Thymus (tissue), 14 donors: ENCODE measurements at places on chromosomes 1 and 21. TPM values are rescaled to one million over a fixed set of nuclear protein-coding genes. Genes with fewer than 3 reads are reported as not detected.

DNA sequence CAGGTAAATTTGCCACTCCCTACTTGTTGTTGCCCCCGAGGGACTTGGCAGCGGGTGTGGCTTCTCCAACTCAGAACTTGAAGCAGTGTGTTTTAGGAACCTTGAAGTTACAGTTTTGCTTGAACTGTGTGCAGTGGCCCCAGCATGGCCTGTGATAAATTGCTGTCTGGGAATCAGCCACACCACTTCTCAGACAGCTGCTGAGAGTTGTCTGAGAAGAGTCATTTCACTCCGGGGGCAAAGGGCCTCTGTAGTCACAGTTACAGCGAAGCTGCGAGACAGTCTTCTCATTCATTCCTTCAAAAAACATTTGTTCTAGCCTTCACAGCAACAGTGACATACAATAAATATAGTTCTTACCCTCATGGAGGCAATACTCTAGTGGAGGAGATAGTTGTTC lies 70.3 kb downstream of the PROX1 start:
- H3K4me1 ChIP-seq, result no peaks in the 10 kb centered on the region
- DNase-seq, result no peak
- no peaks in the 10 kb centered on the region for H3K36me3 ChIP-seq
- H3K27ac ChIP-seq, result no peak overlapping the region
- no peak overlapping the region for H3K4me3 ChIP-seq

GRCh38 chr21:17709266-17709611 lies 96.5 kb upstream of the BTG3 start:
- H3K27me3 ChIP-seq, result no peaks in the 10 kb centered on the region
- no peak for DNase-seq
- no peak overlapping the region for H3K4me3 ChIP-seq

- DNase-seq, result no peak
- H3K27me3 ChIP-seq, result no peaks in the 10 kb centered on the region
- H3K4me3 ChIP-seq, result no peak overlapping the region
- no peak overlapping the region for H3K27ac ChIP-seq
- no peaks in the 10 kb centered on the region for H3K36me3 ChIP-seq
- no peaks in the 10 kb centered on the region for H3K4me1 ChIP-seq
Measured at GRCh38 chr1:159406821-159407220, 25.2 kb upstream of the OR10J4 start.

GRCh38 chr1:57003398-57004139 lies 37.8 kb upstream of the C8B start:
- no peak for DNase-seq
- H3K4me1 ChIP-seq, result no peaks in the 10 kb centered on the region
- no peak overlapping the region for H3K27ac ChIP-seq
- H3K4me3 ChIP-seq, result no peak overlapping the region
- no peaks in the 10 kb centered on the region for H3K36me3 ChIP-seq

DNA sequence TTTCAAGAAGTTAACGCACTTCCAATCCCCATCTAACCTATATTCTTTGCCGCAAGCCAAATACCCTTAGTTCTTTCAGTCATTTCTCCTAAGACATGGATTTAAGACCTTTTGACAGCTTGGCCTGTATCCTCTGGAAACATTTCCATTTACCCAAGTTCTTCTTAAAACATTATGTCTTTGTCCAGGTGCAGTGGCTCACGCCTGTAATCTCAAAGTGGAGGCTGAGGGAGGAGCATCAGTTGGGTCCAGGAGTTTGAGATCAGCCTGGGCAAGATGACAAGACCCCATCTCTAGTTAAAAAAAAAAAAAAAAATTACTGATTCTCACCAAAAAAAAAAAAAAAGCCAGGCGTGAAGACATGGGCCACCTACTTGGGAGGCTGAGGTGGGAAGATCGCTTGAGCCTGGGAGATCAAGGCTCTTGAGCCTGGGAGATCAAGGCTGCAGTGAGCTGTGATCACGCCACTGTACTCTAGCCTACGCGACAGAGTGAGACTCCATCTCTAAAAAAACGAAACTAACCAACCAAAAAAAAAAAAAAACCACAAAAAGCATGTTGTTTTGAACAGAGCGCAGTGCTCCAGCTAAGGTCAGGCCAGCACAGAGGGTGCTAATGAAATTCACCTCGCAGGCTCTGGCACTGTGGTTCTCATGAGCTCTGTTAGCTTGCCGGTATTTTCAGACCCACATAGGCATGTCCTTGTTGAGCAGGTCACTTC lies 36.0 kb downstream of the NUAK2 start:
- H3K4me3 ChIP-seq, result peak overlapping the region; percentile 14
- peak; percentile 76 for DNase-seq
- H3K4me1 ChIP-seq, result peaks cover 47% of the 10 kb centered on the region
- H3K27me3 ChIP-seq, result no peaks in the 10 kb centered on the region

- no peaks in the 10 kb centered on the region for H3K4me1 ChIP-seq
- no peak overlapping the region for H3K4me3 ChIP-seq
- no peak for DNase-seq
Measured at GRCh38 chr21:26784974-26785373, 60.2 kb downstream of the ADAMTS1 start.

GRCh38 chr1:19619697-19620384 lies 24.3 kb upstream of the NBL1 start:
- no peak for DNase-seq
- H3K27ac ChIP-seq, result peak overlapping the region; percentile 2

DNA sequence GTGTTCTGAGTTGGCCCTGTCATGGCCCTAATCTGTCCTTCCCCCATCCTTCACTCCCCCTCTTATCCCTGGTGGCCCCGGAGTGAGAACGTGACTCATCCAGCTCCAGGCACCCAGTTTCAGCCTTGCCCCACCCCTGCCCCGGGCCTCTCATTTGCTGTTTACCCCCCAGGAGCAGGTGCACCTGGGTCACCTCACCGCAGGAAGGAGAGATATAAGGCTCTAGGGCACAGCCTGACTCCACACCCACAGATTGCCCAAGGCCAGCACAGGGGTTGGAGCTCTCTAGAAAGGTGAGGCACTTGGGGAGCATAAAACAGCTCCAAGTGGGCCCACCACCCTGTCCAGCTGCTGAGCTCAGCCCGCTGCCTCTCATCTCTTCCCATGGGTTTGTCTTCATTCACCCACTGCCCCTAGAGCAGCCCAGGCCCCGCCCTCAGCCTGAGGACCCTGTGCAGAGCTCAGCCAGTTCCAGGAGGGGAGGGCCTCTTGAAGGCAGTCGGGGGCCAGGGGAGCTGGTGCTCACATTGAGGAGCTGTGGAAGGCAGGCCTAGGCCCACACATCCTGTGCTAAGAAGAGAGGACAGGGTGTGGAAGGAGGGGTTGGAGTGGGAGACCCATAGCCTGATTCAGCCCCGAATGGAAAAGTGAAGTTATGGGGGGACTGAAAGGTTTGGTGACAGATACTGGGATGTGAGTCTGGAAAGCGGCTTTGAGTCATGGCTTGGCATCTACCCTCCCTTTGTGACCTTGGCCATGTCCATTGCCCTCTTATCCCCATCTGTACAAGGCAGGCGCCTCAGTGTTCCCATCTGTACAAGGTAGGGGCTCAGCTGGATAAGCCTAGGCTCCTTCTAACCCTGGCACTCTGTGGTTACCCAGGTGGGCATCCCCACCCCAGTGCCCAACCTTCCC lies 16.1 kb upstream of the GPR37L1 start:
- no peak overlapping the region for H3K4me3 ChIP-seq
- no peak for DNase-seq
- no peak overlapping the region for H3K27ac ChIP-seq
- H3K4me1 ChIP-seq, result no peaks in the 10 kb centered on the region

DNA sequence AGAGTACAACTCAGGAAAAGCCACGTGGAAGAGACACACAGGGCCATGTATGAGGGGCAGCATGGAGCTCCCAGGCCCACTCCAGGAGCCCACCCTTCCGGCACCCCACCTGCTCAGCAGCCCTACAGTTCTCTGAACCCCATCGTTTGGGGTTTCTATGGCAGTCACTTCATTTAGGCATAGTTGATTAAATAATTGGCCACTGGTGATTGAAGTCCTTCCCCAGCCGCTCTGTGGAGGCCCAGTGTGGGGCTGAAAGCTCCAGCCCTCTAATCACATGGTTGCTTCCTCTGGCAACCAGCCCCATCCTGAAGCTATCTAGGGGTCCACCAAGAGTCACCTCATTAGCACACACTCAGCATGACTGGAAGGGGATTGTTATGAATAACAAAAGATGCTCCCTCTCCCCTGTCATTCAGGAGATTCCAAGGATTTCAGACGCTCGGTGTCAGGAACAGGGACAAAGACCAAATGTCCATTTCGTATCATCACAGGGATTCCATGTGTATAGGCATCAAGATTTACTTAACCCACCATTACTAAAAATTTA lies 12.2 kb upstream of the S100A7A start:
- H3K4me3 ChIP-seq, result no peak overlapping the region
- H3K27me3 ChIP-seq, result peaks cover 2% of the 10 kb centered on the region
- no peak for DNase-seq
- no peaks in the 10 kb centered on the region for H3K4me1 ChIP-seq
- H3K36me3 ChIP-seq, result no peaks in the 10 kb centered on the region

The OXCT2 gene
- 2.6 TPM for total RNA-seq

The CGN gene
- total RNA-seq, result 0.90 TPM

The DRAM2 gene
- 63.7 TPM for total RNA-seq
